Keratinocyte (primary cell): ENCODE measurements at places on chromosomes 13 and 19. TPM values are rescaled to one million over a fixed set of nuclear protein-coding genes. Genes with fewer than 3 reads are reported as not detected.
A peak's percentile ranks its signal among the peaks of the same experiment; 100 is the strongest.

The PRRG2 gene
- polyA plus RNA-seq: 5.2 to 7.5 TPM (median 5.3 TPM) in 3 replicates

The OR7D2 gene
- 0.03 TPM in 1 of 3 replicates, not detected in the others for polyA plus RNA-seq

The KLK10 gene
- 56.3 to 97.5 TPM (median 95.3 TPM) in 3 replicates for polyA plus RNA-seq

DNA sequence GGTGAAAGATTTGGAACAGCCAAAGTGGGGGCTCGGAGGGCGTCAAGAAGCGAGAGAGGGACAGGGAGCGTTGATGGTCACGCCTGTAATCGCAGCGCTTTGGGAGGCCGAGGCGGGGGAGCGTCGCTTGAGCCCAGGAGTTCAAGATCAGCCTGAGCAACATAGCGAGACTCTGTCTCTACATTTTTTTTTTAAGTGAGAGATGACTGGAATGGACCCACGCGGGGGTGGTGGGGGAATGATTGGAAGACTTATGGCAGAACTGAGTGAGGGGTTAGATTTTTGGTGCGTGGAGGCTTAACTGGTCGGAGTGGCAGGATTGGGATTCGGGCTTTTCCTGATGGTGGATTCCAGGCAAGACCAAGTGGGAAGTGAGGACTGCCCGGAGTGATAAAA is 725 bp downstream of the PSMD8 start:
- DNase-seq: no peak
- H3K4me3 ChIP-seq: peak overlapping the region; percentile 83
- peak overlapping the region; percentile 84 for H3K27ac ChIP-seq

The GPR4 gene
- polyA plus RNA-seq: 0.13 to 0.14 TPM in 2 of 3 replicates, not detected in the other

DNA sequence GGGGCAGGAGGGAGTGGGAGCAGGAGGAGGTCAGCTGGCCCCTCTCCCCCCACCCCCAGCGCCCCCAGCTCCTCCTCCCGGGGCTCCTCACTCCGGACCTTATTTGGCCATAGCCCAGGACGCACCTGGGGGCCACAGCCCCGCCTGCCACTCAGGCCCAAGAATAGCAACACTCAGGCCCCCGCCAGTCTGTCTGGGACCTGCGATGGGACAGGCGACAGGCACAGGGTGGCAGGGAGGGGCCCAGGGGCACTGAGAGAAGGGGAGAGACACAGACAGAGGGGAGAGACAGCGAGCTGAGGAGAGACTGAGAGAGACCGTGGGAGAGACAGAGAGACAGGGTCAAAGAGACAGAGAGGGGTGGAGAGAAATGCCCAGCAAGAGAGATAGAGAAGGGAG is 10.2 kb downstream of the JOSD2 start:
- H3K4me3 ChIP-seq: no peak overlapping the region
- no peaks in the 10 kb centered on the region for H3K4me1 ChIP-seq
- DNase-seq: no peak
- no peaks in the 10 kb centered on the region for H3K36me3 ChIP-seq

The ZNF575 gene
- polyA plus RNA-seq: 0.05 to 0.22 TPM (median 0.06 TPM) in 3 replicates

DNA sequence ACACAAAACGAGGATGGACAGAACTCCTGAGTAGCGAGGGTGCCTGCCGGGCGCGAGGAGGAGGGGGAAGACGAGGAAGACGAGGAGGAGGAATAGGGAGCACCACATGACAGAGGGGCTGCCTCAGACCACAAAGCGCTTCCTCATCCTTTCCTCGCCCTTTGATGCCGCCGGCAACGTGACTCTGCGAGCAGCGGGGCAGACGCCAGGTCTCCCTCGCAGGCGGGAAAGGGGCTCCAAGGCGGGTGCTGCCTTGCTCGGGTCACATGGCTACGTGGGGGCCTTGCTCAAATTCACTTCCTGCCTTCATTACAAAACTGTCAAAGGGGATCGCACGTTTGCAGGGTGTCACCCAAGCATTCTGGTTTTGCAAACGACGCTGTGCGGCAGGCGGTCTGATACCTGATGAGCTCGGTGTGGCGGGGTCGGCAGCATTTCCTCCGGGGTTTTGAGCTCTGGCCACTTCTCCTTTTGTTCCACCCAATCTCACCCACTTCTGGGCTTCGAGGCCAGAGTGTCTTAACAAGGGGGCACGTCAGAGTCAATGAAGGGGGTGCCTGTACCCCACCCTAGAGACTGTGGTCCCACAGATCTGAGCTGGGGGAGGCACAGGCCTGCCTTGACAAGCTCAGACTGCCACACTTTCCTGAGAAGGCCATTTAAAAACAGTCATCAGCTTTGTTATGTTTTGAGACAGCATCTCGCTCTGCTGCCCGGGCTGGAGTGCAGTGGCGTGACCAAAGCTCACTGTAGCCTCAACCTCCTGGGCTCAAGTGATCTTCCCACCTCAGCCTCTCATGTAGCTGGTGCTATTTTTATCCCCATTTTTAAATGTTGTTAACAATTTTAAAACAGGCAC is 14.9 kb downstream of the MAP2K2 start:
- no peak overlapping the region for H3K27ac ChIP-seq
- DNase-seq: no peak
- H3K4me3 ChIP-seq: no peak overlapping the region
- H3K36me3 ChIP-seq: peaks cover 51% of the 10 kb centered on the region
- H3K27me3 ChIP-seq: no peaks in the 10 kb centered on the region
- H3K4me1 ChIP-seq: peaks cover 5% of the 10 kb centered on the region

The SLC25A42 gene
- polyA plus RNA-seq: 1.2 to 2.2 TPM (median 1.9 TPM) in 3 replicates

DNA sequence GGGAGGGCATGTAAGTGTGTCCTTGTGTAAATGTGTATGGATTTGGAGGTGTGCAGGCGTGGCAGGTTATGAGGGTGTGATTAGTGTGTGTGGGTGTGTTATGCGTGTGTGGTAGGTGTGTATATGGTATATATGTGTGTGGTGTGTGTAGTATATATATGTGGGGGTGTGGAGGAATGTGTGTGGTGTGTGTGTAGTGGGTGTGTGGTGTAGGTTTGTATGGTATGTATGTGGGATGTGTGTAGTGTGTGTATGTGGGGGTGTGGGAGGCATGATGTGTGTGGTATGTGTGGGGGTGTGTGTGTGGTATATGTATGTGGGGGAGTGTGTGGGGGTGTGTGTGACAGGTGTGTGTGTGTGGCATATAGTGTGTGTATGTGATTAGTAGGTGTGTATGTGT is 104.2 kb downstream of the SLC7A1 start:
- no peak overlapping the region for H3K27ac ChIP-seq
- no peaks in the 10 kb centered on the region for H3K36me3 ChIP-seq
- H3K4me1 ChIP-seq: peaks cover 2% of the 10 kb centered on the region
- H3K27me3 ChIP-seq: peaks cover 2% of the 10 kb centered on the region
- H3K4me3 ChIP-seq: no peak overlapping the region
